ENCODE measurements at places on chromosomes 2 and 18. TPM values are rescaled to one million over a fixed set of nuclear protein-coding genes. Genes with fewer than 3 reads are reported as not detected.

Gene NGEF
- total RNA-seq, result 4.2 TPM

Gene MYOM1
- 0.12 TPM for total RNA-seq

DNA sequence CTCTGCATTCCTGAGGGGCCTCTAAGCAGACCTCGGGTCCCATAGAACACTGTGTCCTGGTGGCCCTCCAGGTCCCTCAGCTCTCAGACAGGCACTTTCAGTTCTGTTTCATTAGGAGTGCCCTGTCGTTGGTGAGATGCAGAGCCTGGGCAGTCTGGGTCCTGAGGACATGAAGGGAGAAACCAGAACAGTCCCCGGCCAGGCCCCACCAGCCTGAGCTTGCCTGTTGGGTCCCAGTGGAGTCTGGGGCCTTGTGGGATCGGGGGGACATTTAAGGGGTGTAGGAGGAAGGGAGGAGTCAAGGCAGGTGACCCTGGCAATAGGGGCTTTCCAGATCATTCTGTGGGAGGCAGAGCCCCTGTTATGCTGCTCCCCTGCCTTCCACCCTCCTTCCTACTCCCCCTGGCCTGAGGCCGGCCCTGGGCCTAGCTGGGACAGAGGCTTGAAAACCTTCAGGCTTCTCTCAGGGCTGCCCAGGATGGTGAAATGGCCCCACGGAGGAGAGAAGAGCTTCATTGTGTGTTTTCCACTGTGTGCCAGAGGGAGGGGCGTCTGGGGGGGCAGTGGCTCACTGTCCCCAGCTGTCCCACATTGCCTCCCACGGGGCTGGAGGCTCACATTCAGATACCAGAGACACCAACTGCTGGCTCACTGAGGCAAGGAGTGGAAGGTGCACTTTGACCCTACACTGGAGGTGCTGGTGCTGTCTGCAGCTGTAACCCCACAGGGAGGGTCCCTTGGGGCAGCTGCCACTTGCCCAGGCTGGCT lies 26.6 kb upstream of the CATIP start:
- DNase-seq, result no peak

DNA sequence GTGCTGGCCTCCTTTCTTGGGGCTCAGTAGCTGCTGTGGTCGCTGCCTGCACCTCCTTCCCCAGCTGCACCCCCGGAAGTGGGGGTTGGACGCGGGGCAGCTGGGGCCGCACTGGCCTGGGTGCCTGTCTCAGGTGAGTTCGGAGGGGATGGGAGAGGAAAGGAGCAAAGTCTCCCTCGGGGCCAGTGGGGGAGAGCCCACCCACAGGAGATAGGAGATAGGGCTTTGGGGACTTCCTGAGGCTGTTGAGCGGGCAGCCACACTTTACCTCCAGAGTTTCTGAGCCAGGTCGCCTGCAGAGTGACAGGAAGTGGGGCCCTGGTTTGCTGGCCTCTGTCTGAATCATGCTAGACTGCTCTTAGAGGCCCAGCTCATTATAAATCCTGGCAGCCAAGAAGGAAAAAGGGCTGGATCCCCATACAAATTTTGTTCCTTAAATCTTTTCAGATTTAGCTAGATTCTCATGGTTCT lies 8.1 kb downstream of the MBP start:
- DNase-seq, result no peak

DNA sequence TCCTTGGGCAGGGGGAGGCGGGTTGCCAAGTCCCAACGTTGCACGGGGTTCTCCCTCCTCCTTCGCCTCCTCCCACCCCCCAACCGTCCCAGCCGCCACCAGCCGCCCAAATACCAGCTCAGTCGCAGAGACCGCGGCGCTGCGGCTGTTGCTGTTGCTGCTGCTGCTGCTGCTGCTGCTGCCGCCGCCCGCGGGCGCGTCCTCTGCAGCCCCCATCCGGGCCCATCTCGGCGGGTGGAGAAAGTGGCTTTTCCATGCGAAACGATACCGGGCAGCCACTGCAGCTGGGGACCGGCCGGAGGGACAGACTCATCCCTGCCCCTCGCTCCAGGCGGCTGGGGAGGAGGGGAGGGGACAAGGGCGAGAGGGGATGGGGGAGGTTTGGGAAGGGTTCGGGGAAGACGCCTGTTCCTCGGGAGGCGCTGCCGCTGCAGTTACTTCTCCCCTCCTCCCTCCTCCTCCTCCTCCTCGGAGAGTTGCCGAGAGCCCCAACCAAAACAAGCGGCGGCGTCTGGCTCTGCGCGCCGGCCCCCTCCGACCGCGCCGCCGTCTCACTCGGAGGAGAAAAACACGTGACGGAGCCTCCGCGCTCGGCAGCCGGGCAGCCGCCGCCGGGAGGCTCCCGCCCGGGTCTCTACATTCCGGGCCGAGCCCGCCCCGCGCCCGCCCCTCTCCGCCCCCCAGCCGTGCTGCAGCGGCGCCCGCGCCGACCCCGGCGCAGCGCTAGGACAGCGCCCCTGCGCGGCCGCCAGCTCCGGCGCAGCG lies at the start of gene IRS1:
Gene IRS1, minus strand, starts transcription at position 610 of the 765 bp plus-strand sequence. CDS start 1,082 bp downstream, outside the sequence.
- no peak for DNase-seq

GRCh38 chr2:45910473-45911060 lies 259.1 kb downstream of the PRKCE start:
- DNase-seq, result no peak

DNA sequence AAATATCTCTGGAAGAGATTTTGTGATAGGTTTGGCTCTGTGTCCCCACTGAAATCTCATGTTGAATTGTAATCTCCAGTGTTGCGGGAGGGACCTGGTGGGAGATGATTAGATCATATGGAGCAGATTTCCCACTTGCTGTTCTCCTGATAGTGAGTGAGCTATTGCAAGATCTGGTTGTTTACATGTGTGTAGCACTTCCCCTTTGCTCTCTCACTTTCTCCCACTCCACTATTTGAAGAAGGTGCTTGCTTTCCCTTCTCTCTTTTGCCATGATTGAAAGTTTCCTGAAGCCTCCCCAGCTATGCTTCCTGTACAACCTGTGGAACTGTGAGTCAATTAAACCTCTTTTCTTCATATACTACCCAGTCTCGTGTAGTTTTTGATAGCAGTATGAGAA lies 97.0 kb upstream of the FN1 start:
- DNase-seq, result no peak

- no peak for DNase-seq
Measured at GRCh38 chr18:32443706-32444215, 26.9 kb downstream of the GAREM1 start.

DNA sequence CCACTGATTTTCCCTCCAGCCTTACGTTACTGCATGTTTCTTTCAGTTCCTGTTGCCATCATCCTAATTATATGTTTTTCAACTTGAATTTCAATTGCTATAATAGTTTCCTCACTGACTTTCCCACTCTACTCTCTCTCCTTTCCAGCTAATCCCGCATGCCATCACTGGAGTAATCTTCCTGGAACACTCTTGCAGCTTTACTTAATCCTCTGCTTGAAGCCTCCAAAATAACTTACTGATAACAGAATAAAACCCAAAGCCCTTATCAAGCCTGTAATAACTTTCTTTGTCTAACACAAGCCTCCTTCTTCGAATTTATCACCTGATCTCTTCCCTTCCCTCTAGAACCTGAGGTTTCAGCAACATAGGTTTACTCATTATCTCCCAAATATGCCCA lies 237.3 kb downstream of the LTBP1 start:
- DNase-seq, result no peak

All from epithelial cell of proximal tubule (primary cell).